Stimulated activated CD4-positive, alpha-beta T cell treated with anti-CD3 and anti-CD28 coated beads, Interleukin-1b, Interleukin-23, amount 100 ng/mL, for 1 hour (primary cell): ENCODE measurements at places on chromosomes 12 and 14.

- DNase-seq, result no peak
These were observed 113.9 kb downstream of the ANO4 start for GRCh38 chr12:100908501-100908900.

DNA sequence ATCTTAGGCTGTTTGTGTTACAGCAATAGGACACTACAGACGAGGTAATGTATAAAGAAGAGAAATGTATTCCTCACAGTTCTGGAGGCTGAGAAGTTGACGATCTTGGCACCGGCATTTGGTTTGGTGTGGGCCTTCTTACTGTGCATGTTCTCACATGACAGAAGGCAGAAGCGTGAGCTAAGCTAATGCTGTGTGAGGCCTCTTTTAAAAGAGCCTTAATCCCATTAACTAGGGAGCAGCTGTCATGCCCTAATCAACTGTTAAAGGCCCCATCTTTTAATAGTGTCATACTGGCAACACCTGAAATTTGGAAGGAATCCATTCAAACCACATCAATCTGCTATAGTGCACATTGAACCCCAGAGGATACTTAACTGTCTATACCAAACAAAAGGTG, 992.9 kb downstream of the GALC start:
- DNase-seq, result no peak

DNA sequence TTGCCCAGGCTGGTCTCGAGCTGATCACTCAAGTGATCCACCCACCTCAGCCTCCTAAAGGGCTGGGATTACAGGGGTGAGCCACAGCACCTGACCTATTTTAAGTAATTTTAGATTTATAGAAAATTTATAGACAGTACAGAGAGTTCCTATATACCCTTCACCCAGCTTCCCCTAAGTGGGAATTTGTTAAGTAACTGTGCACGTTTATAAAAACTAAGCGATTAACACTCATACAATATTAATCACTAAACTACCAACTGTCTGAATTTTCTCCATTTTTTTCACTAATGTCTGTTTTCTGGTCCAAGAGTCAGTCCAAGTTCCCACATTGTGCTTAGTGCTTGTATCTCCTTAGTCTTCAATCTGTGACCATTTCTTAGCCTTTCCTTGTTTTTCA, 5.5 kb downstream of the IL31 start:
- DNase-seq, result no peak

DNA sequence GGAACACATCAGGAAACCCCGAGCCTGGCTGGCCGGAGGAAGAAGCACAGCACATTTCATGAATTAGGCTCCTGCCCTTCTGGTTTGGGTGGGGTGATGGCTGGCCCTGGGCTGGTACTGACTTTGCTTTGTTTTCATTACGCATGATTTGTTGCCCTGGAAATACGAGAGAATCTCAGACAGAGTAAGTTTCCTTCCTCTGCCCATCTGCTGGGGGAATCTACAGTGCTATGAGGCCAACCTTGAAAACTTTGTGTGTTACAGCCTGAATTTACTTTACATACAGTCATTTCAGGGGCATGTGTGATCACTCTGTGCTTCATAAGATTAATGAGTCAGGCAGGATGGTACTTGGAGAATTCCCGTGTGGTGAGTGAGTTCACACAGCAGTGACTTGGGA, 20.5 kb upstream of the SLC5A8 start:
- no peak for DNase-seq

- no peak for DNase-seq
These were observed 197.7 kb upstream of the CCDC196 start for GRCh38 chr14:66288511-66288910.
